ENCODE measurements at places on chromosomes 7 and 10.

- DNase-seq: no peak
Measured at GRCh38 chr7:1144269-1144771, 15.7 kb downstream of the ZFAND2A start.

GRCh38 chr10:91575044-91575610 is 57.7 kb downstream of the PPP1R3C start:
- DNase-seq: no peak

- DNase-seq: no peak
Measured at GRCh38 chr10:108812296-108812695, 1111.0 kb downstream of the XPNPEP1 start.

DNA sequence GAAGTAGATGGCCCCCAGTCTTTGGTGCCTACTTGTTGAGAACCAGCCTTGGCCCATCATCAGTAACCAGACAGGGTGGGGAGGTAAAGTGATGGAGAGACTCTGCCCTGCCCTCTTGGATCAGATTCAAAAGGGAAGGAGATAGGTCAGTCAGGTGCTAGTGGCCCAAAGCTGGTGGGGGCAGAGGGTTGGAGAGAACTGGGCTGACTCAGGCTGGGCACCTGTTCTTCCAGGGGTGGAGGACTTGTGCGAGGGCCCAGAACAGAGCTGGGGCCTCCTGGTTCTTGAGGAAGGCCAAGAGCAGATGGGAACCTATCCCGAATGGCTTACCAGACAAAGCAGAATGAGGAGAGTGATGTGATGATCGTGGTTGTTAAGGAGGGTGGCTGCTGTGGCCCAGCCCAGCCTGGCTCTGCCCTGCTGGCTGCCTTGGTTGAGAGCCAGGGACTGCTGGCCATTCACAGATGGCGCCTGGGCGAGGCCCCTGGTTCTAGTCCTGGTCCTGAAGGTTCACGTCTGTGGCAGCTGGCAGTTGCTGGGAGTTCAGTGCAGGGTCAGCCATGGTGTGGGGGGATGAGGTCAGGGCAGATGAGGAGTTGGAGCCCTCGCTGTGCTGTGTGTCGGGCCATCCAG is 36.6 kb downstream of the PALD1 start:
- DNase-seq: no peak

- peak; percentile 80 for DNase-seq
Measured at GRCh38 chr7:73738220-73738611, 386 bp downstream of the ABHD11 start.

GRCh38 chr7:155090684-155091083 is 20.6 kb downstream of the HTR5A start:
- no peak for DNase-seq

DNA sequence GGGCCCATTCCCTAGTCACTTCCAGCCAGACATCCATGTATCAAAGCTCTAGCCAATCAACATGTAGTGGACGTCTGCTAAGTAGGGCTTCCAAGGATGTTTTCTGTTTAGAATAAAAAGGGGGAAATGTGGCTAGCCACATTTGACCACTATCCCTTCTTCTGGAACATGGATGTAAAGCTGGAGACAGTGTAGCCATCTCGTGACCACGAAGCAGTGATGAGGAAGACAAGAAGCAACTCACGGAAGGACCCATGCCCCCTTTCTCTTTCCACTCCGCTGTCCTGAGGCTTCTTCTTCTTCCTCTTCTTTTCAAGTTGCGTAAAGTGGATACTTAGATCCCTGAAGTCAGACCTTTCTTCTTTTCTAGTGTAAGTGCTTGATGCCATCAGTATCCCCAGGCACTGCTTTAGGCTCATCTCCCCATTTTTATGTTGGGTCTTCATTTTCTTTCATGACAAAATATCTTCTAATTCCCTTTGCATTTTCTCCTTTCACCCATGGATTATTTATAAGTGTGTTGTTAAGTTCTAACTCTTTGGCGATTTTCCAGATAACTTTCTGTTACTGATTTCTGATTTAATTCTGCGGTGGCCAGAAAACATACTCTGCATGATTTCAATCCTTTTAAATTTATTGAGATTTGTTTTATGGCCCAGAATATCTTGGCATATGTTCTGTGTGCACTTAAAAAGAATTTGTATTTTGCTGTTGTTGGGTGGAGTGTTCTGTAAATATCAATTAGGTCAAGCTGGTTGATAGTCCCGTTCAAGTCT is 594.5 kb downstream of the SDK1 start:
- DNase-seq: no peak

DNA sequence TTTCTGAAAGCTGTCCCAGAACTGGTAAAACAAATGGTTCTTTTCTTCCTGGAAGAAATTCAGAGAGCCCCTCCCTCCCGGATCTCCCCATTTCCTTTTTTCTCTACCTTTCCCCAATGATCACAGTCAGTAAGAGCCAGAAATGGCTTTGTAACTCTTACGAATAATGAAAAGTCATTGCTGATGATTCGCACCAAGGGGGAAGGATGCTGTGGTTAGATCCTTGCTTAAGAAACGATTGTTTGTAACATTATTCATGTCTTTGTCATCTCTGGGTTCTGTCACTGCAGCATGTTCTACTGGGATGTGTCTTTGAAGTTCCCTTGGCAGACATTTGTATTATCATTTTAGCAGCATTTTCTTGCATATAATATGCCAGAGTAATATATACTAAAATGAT is 138.9 kb downstream of the CACNB2 start:
- DNase-seq: no peak

- DNase-seq: no peak
Measured at GRCh38 chr10:106136175-106136574, 1028.3 kb downstream of the SORCS1 start.

GRCh38 chr10:128599030-128599429 is 472.8 kb upstream of the MKI67 start:
- no peak for DNase-seq

GRCh38 chr10:63595072-63595471 is 73.9 kb downstream of the REEP3 start:
- DNase-seq: no peak

GRCh38 chr10:95246582-95247051 is 44.2 kb downstream of the PDLIM1 start:
- DNase-seq: peak; percentile 85

DNA sequence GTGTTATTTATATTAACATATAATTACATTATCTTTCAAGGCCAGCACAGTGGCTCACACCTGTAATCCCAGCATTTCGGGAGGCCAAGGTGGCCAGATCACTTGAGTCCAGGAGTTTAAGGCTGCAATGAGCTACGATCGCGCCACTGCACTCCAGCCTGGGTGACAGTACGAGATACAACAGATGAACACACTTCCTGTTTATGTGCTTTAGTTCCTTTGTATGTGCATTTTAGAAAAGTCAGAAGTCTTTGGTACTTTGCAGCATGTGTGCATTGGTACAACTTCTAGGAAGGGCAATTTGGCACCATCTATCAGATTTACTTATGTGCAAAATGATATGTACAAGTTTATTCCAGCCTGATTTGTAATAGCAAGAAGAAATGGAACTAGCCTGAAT is 13.3 kb downstream of the SLC35G1 start:
- no peak for DNase-seq

DNA sequence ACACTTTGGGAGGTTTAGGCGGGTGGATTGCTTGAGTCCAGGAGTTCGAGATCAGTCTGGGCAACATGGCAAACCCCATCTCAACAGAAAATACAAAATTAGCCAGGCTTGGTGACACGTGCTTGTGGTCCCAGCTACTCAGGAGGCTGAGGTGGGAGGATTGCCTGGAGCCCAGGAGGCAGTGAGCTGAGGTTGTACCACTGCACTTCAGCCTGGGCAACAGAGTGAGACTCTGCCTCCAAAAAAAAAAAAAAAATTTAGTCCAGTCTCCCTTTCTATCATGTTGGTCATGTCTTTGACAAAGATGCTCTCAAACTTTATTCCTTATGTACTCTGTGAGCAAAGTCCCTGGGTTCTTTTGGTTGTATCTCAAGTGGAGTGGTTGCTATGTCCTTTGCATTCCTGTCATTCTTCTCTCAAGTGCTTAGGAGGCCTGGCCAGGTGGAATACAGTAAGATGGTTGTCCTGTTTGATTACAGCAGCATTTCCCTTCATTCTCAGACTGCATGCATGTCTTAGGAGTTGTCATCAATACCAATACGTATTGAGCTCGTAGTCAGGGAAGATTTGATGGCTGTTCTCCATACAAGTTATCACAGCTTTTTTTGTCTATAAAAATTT is 85.7 kb downstream of the MMRN2 start:
- DNase-seq: no peak

GRCh38 chr10:35884657-35885071 is 242.6 kb upstream of the FZD8 start:
- DNase-seq: no peak

- DNase-seq: no peak
Measured at GRCh38 chr10:63466144-63466935, 563 bp upstream of the JMJD1C start.

DNA sequence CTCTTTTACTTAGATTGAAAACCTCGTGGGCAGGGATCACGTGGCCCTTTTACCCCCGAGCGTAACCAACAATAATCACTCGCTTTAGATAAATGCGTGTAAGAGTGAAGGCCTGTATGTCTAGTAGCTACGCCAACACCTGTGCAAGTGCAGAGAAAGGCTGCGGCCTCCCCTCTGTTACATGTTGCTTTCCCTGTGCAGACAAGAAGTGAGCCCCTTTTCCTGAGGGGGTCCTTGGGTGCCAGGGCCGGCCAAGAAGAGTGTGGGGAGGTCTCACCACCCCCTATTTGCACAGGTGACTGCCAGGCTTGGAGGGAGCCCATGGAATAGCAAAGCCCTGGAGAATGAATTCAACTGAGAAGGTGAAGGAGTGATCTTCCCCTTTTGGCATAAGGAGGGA is 35.6 kb upstream of the CNPY1 start:
- no peak for DNase-seq

DNA sequence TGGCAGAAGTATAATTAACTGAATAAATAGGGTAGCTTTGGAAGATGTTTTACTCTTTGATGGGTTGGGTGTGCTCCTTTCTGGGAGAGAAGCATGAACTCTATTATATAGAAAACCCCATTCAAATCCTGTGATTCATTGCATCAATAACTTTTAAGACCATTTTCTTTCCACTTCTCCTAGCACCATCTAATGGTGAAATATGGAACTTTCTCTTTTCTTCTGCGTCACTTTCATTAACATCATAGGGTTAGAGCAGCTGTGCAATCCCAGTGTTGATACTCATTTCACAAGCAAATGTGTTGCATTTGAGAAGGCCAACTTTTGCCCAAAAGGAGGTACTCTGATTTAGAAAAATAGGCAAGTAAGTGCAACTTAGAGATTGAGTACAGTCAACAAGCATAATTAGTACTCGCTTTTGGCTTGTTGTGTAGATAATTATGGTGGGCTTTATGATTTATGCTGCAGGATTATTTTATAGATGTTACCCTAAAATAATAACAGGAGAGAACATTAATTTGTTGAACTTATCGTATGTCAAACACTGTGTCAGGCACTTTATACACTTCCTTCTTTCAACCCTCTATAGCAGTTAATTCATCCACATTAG is 92.9 kb downstream of the CPED1 start:
- no peak for DNase-seq

DNA sequence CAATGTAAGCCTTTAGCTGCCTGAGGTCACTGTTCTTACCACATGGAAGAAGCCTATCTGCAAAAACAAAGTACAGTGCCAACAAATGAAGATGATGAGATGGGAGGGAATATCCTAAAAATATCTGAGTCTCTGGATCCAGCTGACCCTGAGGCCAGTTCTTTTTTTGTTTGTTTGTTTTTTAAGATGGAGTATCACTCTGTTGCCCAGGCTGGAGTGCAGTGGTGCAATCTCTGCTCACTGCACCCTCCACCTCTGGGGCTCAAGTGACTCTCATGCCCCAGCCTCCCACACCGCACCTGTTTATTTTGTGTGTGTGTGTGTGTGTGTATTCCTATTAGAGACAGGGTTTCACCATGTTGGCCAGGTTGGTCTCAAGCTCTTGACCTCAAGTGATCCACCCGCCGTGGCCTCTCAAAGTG is 44.9 kb downstream of the HYCC1 start:
- no peak for DNase-seq

GRCh38 chr10:60140651-60141632 is 234.6 kb upstream of the CCDC6 start:
- no peak for DNase-seq

DNA sequence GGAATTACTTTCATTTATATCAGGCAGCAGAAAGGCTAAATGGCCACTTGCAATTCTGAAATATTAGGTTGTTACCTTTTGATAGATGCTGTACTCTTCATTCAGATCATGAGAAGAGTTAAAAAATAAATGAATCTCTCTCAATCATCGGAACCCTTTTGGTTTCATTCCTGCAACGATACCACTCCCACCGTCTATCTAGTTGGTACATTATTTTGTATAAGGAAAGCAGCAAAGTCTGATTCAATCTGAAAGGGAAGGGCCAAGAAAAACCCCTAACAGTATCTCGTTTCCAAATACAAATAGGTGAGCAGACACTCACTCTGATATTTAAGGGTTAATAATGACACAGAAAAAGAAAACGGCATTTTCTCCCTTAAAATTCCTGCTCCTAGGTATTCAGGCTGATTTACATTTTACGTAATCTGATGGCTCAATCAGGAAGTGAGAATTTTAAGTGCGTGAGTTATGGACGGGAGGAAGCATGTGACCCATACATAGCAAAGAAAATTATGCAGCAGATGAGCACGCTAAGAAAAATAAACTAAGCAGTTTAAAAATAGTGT is 209.4 kb upstream of the KLF14 start:
- DNase-seq: no peak

DNA sequence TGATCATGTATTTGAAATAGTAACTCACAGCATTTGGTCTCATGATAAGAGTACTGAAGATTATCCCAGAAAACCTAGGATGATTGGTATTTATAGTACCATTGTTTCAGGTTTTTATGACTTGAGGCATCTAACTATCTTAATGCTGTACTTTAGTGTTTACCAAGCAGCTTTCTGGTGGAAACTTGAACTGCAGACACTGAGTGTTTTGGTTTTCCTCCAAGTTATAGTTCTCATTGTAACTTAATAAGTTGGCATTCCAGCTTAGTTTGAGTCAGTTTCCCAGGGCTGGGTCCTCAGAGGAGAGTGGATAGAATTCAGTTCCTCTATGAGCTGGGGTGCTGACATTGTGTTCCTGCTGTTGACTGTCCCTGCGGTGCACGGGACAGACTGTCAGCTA is 50.4 kb downstream of the SEC23IP start:
- no peak for DNase-seq

DNA sequence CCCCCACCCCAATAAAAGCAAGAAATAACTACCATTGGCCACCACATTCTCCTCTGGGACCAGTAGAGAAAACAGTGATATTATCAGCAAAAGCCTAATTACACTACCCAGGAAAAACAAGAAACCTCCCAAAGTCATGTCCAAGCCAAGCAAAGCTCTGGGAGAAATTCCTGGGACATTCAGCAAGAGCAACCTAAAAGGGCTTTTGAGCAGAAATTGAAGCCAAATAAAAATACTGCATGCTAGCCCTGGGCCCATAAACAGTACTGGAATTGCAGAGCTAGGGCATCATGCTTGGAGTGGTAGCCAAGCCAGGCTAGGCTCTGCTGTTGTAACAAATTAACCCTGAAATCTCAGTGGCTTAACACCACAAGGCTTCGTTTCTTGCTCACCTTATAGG is 347.9 kb downstream of the LRMDA start:
- no peak for DNase-seq

GRCh38 chr7:8615019-8615418 is 181.6 kb downstream of the NXPH1 start:
- no peak for DNase-seq
